Nasal cavity respiratory epithelium epithelial cell of viscerocranial mucosa (primary cell): ENCODE measurements at places on chromosomes 2 and 18. TPM values are rescaled to one million over a fixed set of nuclear protein-coding genes. Genes with fewer than 3 reads are reported as not detected.

The PDCD1 gene
- total RNA-seq, result not detected in 2 replicates

The CFAP65 gene
- not detected in 2 replicates for total RNA-seq

The RETSAT gene
- 85.4 and 99.7 TPM in 2 replicates for total RNA-seq

The IL36G gene
- 1.7 and 2.6 TPM in 2 replicates for total RNA-seq

The INPP1 gene
- 10.9 and 19.1 TPM in 2 replicates for total RNA-seq
